ENCODE measurements at places on chromosomes 11 and 22.

DNA sequence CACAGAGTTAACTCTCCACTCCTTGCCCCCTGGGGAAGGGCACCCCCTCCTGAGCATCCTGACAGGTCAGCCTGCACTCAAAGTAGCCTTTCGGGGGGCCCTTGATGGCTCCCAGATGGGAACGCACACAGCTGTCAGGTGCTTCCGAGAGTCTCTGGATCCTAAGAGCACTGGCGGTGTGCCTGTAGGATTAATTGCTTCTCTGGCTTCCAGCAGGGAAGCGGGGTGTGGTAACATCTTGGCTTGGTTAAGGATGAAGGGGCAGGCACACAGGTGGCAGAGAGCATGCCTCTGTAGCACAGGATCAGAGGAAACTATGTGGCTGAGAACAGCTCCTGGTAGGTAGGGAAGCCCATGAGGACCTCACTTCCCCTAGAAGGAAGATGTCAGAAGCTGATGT, 199.8 kb downstream of the MIAT start:
- no peak for DNase-seq

- DNase-seq: peak; percentile 41
Observed at GRCh38 chr11:67627441-67627811, 2.3 kb downstream of the NUDT8 start.

DNA sequence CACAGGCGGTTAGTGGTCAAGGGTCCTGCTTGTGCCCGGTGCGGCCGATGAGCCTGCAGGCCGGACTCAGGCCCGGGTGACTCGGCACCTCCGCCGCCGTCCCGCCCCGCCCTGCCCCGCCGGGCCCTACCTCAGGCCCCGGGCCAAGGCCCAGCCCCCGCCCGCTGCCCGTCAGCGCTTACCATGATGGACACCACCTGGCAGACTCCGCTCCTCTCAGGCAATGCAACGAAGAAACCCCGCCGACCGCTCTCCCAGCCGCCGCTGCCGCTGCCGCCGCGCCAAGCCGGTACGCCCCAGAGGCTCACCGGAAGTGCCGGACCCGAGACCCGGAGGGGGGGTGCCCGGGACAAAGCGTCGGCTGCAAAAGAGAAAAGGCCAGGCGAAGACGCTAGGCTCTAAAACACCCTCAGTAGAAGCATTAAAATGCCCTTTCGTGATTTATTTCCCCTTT, at the start of gene UFD1:
UFD1 (minus strand) TSS at position 293 of the 454 bp plus-strand sequence; CDS start at position 185, 108 bp downstream.
- DNase-seq: peak; percentile 93

GRCh38 chr22:19266547-19267086, 24.9 kb downstream of the CLTCL1 start:
- DNase-seq: no peak

DNA sequence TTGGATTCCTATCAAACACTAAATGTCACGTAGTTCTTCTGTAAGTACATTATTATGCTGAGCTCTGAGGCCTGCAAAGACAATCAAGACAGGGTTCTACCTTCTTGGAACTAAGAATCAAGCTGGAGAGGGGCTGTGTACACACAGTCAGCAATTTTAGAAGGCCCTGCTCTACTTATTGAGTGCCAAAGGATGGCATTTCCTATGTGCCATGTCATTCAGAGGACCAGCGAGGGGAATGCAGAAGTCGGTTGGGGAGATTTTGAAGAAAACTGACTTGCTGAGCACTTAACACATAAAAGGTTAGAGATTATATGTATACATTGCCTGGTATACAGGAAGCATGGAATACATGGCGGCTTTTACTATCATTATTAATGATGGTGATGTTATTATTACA, 5.3 kb downstream of the SLC37A2 start:
- no peak for DNase-seq

- no peak for DNase-seq
Observed at GRCh38 chr11:103545551-103545950, 436.3 kb downstream of the DYNC2H1 start.

- DNase-seq: no peak
Observed at GRCh38 chr11:70002433-70002832, 75.7 kb upstream of the ANO1 start.

DNA sequence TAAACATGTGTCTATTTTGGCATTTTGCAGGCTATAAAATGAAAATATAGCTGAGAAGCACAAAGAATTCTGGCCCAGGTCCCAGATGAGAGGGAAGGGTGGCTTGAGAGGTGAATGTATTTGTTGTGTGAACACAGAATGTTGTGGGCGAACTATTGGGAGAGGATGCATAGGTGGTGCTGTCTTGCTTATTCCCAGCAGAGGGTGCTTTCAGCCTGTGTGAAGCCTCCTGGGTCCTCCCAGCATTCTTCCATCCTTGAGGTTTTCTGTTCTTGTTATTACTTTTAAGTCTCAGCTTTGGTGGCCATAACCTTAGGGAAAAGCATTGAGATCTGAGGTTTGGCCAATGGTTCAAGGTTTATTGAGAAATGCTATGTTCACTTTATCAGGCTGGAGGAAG, 108.7 kb upstream of the SNX19 start:
- no peak for DNase-seq

DNA sequence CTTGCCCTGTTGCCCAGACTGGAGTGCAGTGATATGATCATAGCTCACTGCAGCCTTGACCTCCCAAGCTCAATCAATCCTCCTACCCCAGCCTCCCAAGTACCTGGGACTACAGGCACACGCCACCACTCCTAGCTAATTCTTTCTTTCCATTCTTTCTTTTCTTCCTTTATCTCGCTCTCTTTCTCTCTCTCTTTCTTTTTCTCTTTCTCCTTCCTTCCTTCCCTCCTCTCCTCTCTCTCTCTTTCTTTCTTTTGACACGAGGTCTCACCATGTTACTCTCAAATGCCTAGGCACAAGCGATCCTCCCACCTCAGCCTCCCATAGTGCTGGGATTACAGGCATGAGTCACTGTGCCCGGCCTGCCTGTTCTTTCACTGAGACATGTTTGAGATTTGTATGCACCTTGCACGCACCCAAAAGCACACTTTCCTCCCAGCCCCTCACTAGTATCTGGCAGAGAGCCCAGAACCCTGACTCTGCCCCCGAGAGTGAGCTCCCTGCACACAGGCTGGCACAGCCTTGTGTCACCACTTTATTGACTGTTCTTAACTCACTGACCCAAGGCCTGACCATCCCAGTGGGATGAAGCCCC, 56.8 kb downstream of the CD6 start:
- DNase-seq: no peak

DNA sequence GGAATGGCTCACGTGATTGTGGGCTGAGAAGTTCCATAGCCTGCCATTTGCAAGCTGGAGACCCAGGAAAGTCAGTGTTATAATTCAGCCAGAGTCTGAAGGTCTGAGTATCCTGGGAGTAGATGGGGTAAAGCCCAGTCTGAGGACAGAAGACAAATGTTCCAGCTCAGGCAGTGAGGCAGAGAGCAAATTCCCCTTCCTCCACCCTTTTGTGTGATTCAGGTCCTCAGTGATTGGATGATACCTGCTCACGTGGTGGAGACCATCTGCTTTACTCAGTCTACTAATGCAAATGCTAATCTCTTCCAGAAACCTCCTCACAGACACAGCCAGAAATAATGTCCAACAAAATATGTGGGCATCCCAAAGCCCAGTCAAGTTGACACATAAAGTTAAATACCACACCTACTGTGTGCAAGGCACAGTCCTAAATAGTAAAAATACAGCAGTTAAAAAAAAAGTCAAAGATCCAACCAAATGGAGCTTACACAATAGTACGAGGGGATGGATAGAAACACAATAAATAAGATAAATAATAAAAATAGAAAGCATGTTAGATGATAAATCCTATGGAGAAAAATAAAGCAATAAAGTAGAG, 13.2 kb upstream of the APOL6 start:
- DNase-seq: no peak
